Progenitor cell of endocrine pancreas (in vitro differentiated cells): ENCODE measurements at places on chromosomes 7 and 10. TPM values are rescaled to one million over a fixed set of nuclear protein-coding genes. Genes with fewer than 3 reads are reported as not detected.

- H3K4me3 ChIP-seq, result no peak overlapping the region
- no peak overlapping the region for H3K27ac ChIP-seq
- no peaks in the 10 kb centered on the region for H3K36me3 ChIP-seq
- no peak for DNase-seq
Observed at GRCh38 chr10:76558586-76558985, 1079.0 kb downstream of the KCNMA1 start.

GRCh38 chr10:127186813-127187212, 9.6 kb downstream of the INSYN2A start:
- no peak for DNase-seq
- no peak overlapping the region for H3K4me3 ChIP-seq
- H3K27ac ChIP-seq, result no peak overlapping the region
- peaks cover 4% of the 10 kb centered on the region for H3K36me3 ChIP-seq
- H3K4me1 ChIP-seq, result peaks cover 8% of the 10 kb centered on the region

MNX1 gene
- 86.5 and 103 TPM in 2 replicates for total RNA-seq

DNA sequence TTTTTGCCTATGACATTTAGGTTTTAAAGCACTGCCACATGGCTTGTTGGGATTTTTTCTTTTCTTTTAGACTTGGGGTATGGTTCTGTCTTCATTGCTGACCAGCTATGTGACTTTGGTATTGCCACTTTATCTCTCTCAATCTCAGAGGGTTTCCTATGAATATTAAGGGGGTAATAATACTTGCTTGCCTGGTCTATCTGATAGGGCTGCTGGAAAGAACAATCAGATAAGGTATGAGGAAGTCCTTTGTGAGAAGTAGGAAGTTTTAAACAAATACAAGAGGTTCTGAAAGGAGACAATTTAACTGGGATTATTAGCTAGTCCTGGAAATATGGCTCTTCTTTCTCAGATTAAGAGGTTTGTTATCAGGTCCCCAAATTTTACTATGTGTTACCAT, 80.8 kb downstream of the ZNF92 start:
- H3K4me3 ChIP-seq, result no peak overlapping the region
- no peak overlapping the region for H3K27ac ChIP-seq
- peaks cover 9% of the 10 kb centered on the region for H3K27me3 ChIP-seq
- DNase-seq, result no peak

- peak overlapping the region; percentile 8 for H3K27ac ChIP-seq
- no peaks in the 10 kb centered on the region for H3K27me3 ChIP-seq
- H3K4me3 ChIP-seq, result no peak overlapping the region
Observed at GRCh38 chr10:112959207-112959838, 9.3 kb downstream of the TCF7L2 start.
